ENCODE measurements at places on chromosomes 3 and 15.

DNA sequence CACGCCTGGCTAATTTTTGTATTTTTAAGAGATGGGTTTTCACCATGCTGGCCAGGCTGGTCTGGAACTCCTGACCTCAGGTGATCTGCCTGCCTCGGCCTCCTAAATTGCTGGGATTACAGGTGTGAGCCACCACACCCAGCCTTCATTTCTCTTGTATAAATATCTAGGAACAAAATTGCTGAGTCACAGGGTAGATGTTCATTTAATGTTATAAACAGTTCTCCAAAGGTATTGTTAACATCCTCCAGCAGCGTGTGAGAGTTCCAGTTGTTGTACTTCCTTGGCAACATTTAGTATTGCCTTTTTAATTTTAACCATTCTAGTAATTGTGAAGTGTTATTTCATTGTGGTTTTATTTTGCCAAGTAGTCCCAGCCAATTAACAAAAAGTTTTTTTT lies 23.6 kb upstream of the MTMR14 start:
- DNase-seq: no peak

DNA sequence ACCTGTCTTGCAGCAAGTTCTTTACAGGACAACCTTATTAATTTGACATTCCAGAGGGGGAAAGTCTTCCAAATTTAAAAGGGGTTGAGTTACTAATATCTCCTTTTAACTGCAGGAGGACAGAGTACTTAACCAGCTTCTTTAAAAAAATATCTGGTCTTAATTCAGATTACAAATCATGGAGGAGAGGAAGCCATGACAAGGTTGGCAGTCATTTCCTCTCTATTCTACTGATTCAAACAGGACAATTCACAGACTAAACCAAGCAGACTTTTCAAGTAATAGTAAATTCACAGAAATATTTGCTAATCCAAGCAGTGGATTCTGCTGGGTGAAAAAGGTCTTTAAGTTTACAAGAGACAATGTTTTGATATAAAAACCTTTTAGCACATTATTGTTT lies 185.3 kb downstream of the CFAP20DC start:
- no peak for DNase-seq

GRCh38 chr15:63971427-63971805 lies 74.9 kb downstream of the DAPK2 start:
- DNase-seq: no peak

DNA sequence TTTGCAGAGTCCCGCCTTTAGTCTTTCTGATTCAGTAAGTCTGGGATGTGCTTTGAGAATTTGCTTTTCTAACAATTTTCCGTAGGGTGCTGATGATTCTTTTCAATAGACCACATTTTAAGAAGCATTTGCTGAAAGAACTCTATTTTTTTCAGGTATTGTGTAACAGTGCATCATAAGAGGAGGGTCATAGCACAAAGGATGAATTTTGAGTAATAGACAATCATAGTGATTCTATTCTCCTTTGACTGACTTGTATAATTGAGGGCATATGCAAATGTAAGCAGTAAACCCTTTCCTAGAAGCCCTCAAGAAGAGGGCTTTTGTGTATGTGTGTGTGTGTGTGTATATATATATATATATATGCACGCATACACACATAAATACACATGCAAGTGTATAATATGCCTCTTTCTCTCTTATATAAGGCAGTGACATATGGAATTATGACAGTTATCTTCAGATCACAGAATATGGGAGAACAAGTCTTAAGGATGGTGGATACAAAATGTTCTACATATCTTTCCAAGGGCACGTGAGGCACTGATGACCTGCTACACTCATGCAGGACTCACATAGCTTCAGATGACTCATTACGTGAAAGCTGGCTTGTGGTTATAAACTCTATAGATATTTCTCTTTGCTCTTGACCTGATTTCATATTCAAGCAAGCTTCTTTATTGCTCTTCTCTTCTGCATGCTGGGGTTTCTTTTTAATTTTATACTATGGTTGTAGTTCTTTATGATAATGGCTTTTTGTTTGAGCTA lies 6.5 kb upstream of the PLSCR1 start:
- no peak for DNase-seq

- DNase-seq: no peak
Observed at GRCh38 chr3:42655980-42656679, 2.6 kb downstream of the ZBTB47 start.

GRCh38 chr15:38555686-38556334 lies 8.8 kb downstream of the RASGRP1 start:
- DNase-seq: no peak

DNA sequence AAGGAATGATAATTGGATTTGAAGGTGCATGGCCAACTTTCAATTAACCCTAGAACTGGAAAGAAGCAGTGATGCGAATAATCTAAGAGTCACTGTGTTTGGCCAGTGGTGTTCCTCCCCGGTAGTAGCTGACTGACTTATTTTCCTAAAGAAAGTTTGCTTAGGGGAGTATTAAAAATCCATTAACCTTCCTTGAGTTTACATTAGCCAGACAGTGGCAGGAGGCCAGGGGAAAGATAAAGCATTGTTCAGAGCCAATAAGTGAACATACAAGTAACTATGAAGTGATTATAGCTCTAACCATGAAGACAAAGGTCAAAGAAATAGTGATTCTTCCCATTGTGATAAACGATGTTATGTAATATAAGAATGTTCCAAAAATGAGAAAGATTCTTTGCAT lies 8.9 kb upstream of the TMEM202 start:
- DNase-seq: no peak

GRCh38 chr3:152309535-152310307 lies 41.0 kb downstream of the MBNL1 start:
- no peak for DNase-seq

- DNase-seq: no peak
Observed at GRCh38 chr3:187565701-187566100, 104.5 kb downstream of the SST start.

- DNase-seq: no peak
Observed at GRCh38 chr15:91357011-91357410, 257.0 kb downstream of the SV2B start.

- peak; percentile 4 for DNase-seq
Observed at GRCh38 chr3:73365756-73366397, 258.9 kb downstream of the PDZRN3 start.

DNA sequence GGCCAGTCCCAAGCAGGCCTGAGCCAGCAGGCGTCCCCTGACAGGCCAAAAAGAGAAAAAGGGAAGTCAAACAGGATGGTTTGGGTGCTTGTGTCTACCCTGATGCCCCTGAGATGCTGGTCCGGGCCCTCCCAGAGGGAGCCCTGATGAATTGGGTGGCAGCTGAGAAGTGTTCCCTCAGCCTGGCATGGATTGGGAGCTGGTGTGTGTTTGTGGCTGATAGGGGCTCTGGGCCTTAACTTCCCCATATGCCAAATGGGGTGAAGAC lies 1.4 kb downstream of the FBLN2 start:
- DNase-seq: no peak

DNA sequence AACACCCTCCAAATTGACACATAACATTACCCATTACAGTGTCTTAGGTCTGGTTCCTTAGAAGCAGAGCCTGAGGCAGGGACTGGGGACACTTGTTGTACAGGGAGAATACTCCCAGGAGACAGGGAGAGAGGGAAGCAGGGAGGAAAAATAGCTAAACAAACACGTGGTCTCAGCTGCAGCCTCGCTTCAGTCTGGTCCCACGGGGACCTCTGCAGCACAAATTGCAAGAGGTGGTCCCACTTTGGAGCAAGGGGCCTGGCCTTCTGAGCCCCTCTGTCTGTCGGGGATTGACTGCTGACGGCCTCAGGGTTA lies 25.0 kb upstream of the PLA2G4D start:
- no peak for DNase-seq

- no peak for DNase-seq
Observed at GRCh38 chr3:132573797-132574211, 23.3 kb upstream of the ACKR4 start.

All from GOT3 (cell line).